ENCODE measurements at places on chromosomes 7 and 10.

DNA sequence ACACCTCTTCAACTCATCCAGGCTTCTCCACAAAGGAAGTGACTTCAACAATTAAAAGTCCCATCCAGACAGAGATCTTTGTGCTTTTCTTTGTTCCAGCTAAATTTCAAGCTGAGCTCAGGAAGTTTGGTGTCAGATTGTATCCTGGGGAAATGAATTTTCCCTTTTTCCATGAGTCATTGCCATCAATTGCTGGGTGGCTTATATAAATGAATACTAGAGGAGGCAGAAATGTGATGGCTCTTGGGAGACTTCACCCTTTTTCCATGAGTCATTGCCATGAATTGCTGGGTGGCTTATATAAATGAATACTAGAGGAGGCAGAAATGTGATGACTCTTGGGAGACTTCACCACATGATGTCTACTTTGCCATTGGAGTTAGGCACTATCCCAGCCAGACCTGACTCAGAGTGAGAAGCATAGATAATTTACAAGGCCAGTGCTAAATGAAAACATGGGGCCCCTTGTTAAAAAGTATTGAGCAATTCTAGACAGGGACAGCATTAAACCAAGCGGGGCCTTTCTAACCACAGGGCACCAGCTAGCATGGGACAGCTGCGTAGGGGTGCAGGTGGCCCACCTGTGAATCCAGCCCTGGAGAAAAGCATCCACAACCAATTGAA is 339.2 kb upstream of the PODXL start:
- DNase-seq, result no peak

- no peak for DNase-seq
Measured at GRCh38 chr7:133863362-133864061, 263.6 kb upstream of the LRGUK start.

- DNase-seq, result peak; percentile 44
Measured at GRCh38 chr7:11831736-11832495, at the start of gene THSD7A. Gene THSD7A, minus strand, starts transcription at chr7:11832198. Its CDS starts 252 bp downstream, at chr7:11831946.

- DNase-seq, result no peak
Measured at GRCh38 chr7:91811641-91812040, 68.9 kb downstream of the MTERF1 start.

GRCh38 chr7:105752671-105753275 is 123.6 kb downstream of the ATXN7L1 start:
- no peak for DNase-seq
